ENCODE measurements at places on chromosomes 5 and 9.
A peak's percentile ranks its signal among the peaks of the same experiment; 100 is the strongest.

- DNase-seq, result no peak
These were observed 22.8 kb downstream of the ITK start for GRCh38 chr5:157203417-157203816.

DNA sequence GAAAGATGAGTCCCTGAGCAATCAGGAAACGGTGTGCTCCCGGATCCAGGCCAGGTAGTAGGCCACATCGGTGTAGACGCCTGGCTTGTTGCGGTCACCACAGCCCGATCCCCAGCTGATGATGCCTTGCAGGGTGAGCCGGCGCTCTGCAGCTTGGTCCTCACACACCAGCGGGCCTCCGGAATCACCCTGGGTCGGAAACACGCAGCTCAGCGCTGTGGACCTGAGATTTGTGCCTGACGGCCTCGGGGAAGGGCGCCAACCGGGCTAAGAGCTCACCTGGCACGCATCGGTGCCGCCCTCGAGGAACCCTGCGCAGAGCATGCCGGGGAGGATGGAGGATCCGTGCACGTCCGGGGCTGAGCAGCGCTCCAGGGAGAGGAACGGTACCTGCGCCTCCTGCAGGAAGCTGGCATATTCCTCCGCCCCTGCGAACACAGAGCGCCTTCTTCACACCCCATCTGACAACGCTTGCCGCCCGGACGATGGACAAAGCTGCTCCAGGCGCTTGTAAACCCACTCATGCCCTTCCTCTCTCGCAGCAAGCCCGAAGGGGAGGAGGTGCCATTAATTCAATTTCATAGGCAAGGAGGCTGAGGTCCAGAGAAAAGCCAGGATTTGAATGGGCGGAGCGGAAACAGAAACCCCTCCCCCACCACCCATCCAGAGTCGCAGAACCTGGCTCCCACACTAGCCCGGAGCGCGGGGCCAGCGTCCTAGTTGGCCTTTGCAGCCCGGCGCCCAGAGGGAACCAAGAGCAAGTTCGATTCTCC lies 2.0 kb upstream of the PFN3 start:
- peak; percentile 36 for DNase-seq

GRCh38 chr5:62977661-62978060 lies 399.0 kb downstream of the LRRC70 start:
- no peak for DNase-seq

DNA sequence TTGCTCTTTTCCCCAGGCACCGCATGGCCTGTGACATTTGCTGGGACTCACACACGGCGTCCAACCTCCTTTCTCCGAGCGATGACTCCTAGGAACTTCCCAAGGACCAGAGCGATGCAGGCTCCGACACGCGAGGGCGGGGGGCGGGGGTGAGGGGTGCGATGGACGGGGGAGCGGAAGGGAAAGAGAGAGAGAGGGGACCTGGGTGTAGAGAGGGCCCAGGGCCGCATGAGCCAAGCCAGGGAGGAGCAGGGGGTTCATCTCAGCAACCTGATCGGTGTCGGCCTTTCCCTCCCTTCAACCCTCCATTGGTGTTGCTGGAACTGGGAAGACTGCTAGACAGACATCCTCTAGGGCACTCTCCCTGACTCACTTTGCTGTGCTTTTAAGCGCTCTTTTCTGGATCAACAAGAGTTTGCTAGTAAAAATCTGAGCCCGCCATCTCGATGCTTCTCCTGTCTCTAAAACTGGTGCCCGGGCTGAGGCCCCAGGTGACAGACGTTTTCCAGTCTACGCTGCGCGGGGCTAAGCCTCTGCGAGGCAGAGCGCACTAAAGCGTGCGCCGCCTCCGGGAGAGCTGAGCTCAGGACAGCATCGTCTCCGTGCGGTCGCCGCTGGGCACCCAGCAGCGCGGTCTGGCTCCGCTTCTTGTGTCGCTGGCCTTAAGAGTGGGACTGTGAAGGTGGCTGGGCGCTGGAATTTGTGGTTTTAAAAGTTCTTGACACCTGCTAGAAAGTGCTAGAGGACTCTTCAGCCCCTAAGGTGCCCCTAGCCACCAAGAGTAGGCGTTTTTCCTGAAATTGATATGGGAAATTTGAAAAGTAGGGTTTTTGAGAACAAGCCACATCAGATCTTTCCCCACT lies 1.0 kb upstream of the TSLP start:
- DNase-seq, result no peak

GRCh38 chr5:6280425-6281100 lies 97.8 kb downstream of the MED10 start:
- DNase-seq, result no peak

All from activated CD4-positive, alpha-beta T cell treated with anti-CD3 and anti-CD28 coated beads, Interleukin-2, amount 50 U/mL, for 24 hours (primary cell).